ENCODE measurements at places on chromosomes 6 and 20.

DNA sequence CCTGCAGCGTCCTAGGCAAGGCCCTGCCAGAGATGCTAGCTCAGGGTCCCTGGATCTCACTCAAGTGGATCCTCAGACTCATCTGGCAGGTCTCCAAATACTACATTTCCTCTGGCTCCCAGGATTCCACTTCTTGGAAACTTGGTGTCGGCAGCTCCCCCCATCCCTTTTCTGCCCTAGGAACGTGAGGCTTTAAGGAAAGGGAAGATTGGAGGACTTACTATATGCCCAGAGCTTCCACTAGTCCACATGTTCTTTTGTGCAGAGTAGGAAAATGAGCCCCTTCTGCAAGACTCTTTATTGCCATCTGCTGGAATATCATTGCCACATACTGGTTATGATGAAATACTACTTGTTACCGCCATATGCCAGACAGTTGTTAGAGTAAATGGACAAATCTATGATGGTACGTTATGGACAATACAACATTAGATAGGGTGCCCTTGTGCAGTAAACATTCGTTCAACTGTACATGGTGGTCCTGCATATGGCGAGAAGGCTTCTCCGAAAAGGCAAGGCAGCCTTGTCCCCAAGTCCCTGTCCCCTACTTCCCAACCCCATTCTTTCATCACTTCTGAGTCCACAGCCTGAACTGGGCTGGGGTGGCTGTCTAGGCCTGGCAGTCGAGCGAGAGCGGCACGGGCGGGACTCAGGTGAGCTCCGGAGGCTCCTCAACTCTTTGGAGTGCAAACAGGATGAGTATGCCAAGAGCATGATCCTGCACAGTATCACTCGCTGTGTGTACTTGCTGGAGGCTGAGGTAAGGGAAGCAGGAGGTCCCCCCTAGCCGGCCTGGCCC is 780 bp downstream of the ARMC12 start:
- peak; percentile 52 for DNase-seq

DNA sequence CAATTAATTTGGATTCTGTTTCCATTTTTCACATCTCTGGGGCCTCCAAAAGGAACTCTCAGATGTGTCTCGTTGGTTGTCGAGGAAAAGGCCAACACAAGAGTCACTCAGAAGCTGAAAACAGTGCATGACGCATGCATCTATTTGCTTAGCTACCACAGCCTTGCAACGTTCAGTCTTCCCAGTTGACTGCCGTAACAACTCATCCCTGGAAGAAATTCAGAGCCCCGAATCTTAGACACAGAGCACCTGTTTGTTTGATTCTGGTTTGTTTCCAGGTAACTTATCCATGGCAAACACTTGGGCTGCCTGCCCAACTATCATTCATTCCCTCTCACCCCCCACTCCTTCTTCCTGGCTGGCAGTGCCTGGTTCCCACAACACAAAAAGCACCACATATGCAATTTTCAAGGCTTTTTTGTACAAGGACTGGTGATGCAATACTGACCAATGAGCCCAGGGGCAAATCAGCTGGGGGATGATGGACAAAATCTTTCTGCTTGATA is 60.5 kb downstream of the ZMYND8 start:
- peak; percentile 50 for DNase-seq

GRCh38 chr6:135097172-135097571 is 42.5 kb upstream of the HBS1L start:
- DNase-seq: no peak

DNA sequence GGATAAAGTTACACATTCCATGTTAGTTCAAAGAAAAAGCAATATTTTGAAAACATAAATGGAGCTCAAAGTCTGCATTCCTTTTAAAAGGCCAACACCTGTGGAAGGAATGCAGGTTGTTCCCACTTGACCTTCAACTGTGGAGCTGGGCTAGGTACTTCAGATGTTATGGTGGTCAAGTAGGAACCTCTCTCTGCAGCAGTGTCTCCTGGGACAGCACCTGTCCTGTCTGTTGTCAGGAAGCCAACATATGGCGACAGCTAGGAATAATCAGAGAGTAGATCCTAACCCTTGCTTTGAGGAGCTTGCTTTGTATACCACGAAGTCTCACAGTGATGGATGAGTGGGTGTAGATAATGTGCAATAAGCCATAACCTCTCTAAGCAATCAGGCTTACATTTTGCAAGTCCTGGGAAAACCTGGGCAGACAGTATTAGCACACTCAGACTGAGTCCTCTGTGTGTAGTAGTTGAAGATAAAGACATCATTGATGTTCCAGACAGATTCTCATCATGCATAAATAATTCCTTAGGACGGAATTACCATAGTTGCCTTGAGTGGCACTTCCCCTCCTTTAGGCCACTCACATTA is 347.5 kb downstream of the PRL start:
- DNase-seq: no peak

DNA sequence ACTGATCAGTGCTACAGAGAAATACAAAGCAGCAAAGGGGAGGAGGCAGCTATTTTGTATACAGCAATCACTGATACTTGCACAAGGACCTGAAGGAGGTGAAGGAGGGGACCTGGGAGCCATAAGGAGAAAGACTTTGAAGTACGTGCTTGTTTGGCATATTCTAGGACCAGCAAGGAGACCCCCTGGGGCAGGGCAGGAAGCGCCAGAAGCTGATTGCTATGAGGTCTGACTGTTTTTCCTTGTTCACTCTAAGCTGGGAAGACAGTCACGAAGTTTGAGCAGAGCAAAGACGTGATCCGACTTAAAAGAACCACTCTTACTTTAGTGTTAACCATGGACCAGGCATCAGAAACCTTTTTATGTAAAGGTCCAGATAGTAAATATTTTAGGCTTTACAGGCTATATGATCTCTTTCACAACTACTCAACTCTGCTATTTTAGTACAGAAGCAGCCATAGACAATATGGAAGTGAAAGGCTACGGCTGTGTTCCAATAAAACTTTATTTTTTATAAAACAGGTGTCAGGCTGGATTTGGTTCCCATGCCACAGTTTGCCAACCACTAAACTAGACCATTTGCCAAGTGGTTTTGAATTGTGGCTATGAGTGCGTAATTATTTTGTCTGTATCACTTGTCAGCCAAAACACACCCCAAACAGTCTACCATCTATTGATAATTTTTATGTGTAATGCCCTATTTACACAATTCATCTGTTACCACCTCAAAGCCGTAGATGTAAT is 217.9 kb downstream of the PRL start:
- DNase-seq: no peak

DNA sequence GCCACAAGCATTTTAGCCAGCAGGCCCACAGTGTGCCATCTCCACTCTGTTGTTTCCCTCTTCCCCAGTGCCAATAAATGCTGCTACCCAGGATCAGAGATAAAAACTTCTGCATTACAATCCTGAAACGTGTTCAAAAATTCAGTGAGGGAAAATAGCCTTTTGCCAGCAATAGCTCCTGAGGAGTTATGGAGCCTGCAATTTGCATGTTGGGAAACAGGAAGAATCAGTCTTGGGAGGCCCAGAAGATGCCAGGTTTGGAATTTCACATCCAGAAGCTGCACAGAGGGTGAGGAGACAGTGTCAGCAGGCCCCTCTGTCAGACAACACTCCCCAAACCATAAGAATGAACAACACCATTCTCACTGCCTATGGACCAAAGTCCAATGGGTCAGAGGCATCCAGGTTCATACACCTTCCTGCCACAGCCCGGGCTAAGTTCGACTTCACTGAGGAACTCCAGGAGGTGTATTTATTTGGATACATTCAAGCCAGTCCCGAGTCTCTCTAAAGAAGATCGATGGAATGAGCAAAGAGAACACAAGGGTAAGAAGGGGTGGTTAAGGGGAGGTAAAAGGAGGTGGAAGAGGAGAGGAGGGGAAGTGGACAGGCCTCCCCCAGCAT is 20.8 kb downstream of the RRBP1 start:
- no peak for DNase-seq

- DNase-seq: no peak
Measured at GRCh38 chr20:25251558-25251957, 3.7 kb downstream of the PYGB start.

- no peak for DNase-seq
Measured at GRCh38 chr6:51273228-51273961, 454.7 kb downstream of the TFAP2B start.

DNA sequence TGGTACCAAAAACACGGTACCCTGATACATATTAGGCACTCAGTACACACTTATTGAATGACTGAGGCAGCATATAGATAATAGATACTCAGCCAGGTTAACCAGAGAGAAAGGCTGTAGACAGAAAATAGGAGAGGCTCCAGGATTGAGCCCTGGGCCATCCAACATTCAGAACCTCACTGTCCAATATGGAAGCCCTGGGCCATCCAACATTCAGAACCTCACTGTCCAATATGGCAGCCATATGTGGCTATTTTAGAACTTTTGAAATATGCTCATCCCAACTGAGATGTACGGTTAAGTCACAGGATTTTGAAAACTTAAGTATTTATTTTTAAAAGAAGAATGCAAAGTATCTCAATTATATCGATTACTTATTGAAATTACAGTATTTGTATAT is 142.5 kb upstream of the ID4 start:
- no peak for DNase-seq

GRCh38 chr6:89268776-89269175 is 46.3 kb downstream of the GABRR2 start:
- peak; percentile 81 for DNase-seq

DNA sequence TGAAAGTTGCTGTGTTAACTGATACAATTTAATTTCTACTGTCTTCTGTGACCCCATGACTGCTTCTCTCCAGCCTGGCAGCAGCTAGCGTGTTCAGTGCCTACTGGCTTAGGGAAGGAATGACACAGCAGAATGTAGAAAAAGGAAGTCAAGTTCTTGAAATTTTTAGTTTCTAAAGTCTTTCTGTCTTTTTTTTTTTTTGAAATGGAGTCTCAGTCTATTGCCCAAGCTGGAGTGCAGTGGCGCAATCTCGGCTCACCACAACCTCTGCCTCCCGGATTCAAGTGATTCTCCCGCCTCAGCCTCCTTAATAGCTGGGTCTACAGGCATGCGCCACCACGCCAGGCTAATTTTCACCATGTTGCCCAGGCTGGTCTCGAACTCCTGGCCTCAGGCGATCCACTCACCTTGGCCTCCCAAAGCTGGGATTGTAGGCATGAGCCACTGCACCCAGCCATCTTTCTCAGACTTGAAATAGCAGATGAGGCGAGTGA is 39.3 kb downstream of the PCNA start:
- DNase-seq: no peak

GRCh38 chr6:137044366-137045221 is at the start of gene IL20RA:
TSS of gene IL20RA (minus strand) at chr6:137044965. CDS start at chr6:137044728, 237 bp downstream.
- DNase-seq: no peak

DNA sequence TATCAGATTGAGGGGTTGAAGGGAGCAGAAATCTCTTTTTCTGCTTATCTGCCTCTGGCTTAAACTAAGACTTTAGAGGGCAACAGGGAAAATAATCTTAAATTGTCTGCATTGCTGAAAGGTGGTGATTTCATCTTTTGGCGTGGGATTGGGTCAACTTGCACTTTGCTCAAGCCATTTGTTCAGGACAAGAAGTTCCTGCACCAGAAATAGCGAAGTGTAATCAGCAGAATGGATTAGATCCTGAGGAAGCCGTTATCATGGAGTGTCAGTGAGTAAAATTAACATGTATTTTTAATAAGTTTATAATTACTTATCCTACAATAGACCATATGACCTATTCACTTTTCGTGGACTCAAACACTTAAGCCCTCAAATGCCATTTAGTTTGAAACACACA is 249.3 kb downstream of the CD83 start:
- DNase-seq: no peak

- no peak for DNase-seq
Measured at GRCh38 chr20:55135923-55136322, 660.5 kb downstream of the DOK5 start.

DNA sequence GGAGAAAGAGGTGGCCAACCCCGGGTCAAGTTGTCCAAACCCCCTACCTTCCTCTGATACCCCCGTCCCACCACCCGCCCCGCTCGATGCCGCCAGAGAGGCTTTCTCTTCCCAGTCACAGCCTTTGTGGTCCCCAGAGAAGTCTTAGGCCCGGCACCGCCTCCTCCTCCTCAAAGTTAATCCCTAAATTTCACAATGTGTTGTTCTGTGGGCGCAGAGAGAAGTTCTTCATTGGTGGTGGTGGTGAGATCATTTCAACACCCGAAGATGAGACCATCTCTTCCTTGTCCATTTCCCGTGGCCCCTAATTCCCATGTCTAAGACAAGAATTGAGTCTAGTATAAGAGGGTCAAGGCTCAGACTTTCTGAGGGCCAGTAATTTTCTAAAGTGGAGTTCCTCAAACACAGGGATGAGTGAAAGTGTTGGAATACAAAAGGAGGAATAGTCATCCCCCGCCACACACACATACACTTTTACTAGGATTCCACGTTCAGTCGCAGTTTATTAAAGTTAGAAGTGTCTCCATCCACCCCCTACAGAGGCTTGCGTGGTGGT is 10.4 kb downstream of the TRIM31 start:
- no peak for DNase-seq

DNA sequence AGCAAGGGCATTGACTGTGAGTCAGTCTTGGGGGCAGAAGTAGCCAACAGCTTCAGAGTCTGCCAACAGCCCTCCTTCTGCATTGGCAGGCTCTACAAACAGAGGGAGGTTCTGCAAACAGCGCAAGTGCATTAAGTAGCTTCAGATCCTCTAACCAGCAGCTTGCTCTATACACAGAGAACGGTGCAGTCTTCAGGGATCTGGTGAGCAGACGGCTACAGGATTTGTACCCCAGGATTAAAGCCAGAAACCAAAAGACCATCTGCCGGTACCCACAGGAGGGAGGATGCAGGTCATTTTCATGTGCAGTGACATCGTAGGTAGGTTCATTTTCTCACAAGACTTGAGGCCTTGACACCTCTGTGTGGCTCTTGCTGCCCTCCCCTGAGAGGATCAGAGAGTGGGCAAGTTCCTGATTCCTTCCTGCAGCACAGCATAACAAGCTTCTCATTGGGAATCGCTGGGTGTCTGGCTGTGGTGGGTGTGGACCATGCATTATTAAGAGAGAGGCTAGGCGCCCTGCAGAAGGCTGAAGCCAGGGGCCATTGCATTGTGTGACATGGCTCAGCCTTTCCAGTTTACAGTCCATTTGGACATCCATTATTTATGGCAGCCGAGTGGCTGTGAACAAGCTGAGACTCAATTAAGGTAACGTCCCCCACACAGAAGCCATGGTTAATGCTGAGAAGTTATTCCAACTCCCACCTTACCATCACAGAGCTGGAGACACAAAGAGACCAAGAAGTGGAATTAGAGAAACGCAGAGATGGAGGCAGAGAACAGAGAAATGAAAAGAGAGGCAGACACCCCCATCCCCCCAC is 250.0 kb downstream of the LRFN2 start:
- no peak for DNase-seq

All from RCC 7860 (cell line).